ENCODE measurements at places on chromosomes 16 and 17.

GRCh38 chr17:57107498-57108101, 22.6 kb downstream of the AKAP1 start:
- no peak for DNase-seq

DNA sequence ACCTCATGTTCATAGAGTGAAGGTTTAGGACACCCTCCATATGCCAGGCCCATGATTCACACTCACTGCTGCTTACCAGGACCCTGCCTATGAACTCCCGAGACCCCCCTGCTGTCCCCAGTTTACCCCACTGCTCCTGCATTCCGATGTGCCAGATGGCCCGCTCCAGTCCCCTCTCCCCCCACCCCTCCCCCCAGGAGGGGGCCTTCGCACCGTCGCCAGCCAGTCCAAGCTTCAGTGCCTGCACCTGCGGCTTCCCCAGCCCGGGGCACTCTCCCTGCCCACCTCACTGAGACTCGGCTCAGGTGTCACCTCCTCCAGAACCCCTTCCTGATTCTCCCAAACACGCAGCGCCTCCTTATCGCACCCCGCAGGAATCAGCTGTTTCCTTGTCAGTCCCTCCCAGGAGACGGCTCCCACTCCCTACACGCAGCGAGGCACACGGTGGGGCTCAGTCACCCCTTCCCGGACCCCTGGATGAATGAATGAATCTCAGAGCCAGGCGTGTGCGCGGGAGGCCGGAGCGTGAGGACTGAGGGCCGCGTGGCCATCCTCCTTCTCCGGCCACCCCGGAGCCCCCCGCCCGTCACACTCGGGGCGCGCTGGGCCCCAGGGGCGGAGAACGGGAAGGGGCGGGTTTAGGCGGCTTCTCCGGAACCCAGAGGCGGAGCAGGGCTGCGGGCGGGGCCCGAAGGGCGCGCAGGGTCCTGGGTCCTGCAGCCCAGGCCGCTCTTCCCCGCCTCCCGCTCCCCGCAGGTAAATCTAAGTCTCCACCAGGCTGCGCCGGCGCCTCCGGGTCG, 1.6 kb downstream of the MYO1C start:
- DNase-seq: peak; percentile 44

- DNase-seq: no peak
These were observed 93.8 kb downstream of the TNFRSF13B start for GRCh38 chr17:16878084-16878483.

GRCh38 chr17:14752011-14752410, 451.1 kb downstream of the HS3ST3B1 start:
- DNase-seq: no peak

DNA sequence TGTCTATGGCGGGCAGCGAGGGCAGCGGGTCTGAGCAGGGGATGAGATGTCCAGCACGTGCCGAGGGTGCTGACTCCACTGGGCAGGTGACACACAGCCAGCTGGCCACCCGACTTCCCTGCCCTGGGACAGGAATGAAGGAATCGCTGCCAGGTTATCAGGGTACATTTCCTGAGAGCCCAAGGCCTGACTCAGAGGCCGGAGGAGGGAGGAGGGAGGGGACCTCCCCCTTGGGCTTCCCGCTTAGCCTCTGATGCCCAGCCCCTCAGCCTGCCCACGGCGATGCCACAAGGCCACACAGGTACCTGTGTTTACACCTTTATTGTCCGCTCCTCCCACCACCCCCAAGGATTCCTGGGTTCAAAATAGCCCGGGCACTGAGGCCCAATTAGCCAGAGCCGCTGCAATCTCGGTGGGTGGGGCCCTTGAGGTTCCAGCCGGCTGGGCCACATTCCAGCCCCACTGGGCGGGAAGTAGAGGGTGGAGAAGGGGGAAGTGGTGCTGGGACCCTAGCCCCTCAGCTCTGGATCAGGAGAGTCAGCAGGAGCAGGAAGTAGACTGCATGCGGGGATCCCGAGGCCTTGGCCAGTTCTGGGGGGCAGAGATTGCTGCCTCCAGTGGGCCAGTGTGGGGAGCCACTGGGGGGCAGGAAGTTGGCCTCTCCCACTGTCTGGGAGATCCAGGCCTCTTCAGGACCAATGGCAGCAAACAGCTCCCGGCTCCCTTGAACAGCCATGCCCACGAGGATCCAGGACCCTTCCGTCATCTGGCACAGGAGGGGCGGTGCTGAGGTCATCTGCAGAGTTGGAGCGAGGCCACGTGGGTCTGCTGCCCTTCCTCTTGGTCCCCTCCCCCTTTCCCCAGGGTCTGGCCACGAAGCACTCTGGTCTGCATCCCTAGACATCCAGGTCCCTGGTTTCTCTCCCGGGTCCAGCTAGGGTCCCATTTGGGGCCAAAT, 3.4 kb upstream of the PRSS8 start:
- DNase-seq: no peak

DNA sequence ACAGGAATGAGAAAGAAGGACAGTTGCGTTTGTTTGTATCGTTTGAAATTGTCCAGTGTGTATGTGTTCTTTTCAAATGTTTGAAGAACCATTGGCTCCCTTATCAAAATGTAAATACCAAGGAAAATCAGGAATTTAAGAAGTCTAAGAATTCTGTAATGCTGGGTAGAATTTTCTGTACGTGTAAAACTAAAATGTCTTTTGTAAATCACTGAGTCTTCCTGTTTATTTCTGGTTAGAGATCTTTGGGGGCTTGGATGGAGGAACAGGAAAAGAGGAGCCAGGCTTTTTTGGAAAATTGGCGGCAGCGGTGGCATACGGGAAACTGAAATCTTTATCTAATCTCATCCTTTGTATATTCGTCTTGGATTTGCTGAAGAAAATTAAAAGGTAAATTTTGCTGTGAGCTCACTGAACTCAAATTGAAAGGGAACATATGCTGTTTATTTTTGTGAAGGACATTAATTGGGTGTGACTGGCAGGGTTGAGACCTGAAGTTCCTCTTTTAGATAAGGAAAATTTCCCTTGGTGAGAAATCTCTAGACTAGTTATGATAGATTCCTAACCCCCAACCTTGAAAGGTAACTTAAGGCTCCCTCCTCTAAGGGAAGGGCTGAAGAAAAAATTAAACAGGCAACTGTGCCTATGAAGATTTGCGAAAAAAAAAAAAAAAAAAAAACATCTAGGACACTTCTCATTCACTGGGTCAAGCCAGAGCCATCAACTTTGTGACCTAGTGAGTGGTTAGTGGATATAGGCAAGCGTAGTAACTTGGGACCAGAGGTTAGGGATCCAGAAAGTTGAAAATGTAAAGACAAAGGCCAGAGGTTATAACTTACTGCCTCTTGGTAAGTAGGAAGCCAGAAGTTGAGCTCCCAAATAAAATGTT, 10.8 kb downstream of the TAT start:
- no peak for DNase-seq

GRCh38 chr16:70809392-70810060, 8.6 kb upstream of the VAC14 start:
- DNase-seq: no peak

DNA sequence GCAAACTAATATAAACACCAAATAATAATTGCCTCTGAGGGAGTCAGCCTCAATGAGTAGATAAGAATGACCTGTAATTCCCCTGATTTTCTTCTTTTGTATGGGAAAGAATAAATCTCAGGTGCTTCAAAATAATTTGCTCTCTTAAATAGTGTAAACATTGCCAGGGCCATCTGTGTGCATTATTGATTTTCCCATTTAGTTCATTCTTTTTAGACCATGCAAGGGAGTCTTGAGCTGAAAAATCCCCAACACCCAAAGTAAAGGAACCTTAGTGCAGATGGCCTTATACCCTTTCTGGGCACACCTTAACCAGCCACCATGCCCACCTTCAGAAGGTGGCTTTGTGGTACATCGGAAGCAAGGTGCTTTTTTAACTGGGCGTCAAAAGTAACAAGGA, 267.2 kb downstream of the TMEM114 start:
- DNase-seq: no peak

GRCh38 chr16:20348365-20349185, 3.9 kb downstream of the UMOD start:
- no peak for DNase-seq

DNA sequence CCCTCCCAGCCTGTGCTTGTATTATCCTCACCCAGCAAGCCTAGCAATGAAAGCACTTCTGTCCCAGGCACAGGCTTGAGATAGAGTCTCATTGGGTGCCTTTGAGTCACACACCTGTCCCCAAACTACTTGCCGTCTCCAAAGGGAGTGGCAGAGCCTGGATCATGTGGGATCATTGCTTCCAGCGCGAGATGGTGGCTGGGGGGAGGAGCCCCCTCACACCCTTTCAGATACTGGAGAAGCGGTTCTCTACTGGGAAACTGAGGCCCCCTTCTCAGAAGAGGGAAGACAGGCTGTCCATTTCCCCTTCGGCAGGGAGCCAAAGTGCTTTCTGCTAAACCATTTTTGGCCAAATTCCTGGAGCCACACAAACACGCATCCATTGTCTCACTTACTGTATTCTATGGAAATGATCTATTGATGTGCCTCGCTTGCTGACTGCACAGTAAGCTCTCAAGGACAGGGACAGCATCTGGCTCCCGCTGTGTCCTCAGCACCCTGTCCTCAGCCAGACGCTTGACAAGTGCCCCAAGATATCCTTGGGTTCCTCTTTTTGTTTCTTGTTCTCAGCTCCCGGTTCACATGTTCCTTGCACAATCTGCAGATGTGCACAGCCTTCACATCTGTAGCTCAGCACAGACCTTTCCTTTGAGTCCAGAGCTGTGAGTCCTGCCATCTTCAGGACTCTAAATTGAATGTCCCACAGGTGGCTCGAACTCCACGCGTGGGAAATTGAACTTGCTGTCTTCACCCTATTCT, 26.0 kb upstream of the DLX3 start:
- no peak for DNase-seq

- DNase-seq: no peak
These were observed 80.8 kb upstream of the NOL11 start for GRCh38 chr17:67636834-67637520.

DNA sequence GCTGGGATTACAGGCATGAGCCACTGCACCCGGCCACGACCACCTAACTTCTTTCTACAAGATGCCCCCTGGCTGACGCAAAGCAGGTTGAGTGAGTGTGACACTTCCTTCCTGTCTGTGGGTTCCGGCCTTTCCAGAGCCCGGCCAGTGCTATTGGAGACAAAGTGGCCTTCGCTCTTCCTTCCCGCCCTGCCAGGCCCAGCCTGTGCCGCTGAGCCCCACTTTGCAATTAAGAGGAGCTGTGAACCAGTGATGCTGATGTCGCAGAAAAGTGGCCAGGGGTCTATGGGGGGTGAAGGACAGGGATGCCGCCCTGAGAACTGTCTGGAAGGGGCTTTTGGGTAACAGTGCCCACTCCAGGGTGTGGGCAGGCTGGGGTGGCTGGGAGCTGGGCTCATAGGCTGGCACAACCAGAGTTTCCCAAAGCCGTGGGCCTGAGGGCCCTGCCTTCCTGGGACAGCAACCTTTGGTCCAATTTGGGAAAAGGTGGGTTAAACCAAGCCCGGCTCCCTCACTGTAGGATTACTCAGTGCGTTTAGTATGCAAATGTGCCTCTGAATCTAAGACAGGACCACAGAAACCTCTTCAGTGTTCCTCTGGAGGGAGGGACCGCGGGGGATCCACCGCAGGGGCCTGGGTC, 174.9 kb downstream of the SEC14L1 start:
- no peak for DNase-seq

GRCh38 chr17:37695726-37696125, 49.1 kb downstream of the HNF1B start:
- no peak for DNase-seq

- no peak for DNase-seq
These were observed 48.8 kb downstream of the PITPNM3 start for GRCh38 chr17:6507535-6507934.

GRCh38 chr16:76676356-76676755, 399.2 kb downstream of the CNTNAP4 start:
- DNase-seq: no peak

DNA sequence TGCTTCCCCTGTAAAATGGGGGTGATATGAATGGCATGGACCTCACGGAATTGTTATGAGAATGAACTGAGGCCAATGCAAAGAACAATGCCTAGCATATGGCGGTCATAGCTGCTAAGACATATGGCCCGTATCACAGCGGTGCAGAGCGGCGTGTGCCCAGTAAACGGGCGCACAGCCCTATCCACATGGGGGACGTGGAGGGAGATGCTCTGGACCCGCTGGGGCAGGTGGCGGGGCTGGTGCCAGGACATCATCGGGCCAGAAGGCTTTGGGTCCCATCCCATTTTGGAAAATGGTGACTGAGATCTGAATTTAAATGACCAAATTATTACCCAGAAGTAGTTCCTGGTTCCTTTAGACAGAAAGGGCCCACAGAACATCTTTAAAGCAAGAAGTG, 18.5 kb upstream of the CPSF4L start:
- DNase-seq: no peak

GRCh38 chr17:56185491-56186221, 32.4 kb downstream of the ANKFN1 start:
- DNase-seq: no peak

DNA sequence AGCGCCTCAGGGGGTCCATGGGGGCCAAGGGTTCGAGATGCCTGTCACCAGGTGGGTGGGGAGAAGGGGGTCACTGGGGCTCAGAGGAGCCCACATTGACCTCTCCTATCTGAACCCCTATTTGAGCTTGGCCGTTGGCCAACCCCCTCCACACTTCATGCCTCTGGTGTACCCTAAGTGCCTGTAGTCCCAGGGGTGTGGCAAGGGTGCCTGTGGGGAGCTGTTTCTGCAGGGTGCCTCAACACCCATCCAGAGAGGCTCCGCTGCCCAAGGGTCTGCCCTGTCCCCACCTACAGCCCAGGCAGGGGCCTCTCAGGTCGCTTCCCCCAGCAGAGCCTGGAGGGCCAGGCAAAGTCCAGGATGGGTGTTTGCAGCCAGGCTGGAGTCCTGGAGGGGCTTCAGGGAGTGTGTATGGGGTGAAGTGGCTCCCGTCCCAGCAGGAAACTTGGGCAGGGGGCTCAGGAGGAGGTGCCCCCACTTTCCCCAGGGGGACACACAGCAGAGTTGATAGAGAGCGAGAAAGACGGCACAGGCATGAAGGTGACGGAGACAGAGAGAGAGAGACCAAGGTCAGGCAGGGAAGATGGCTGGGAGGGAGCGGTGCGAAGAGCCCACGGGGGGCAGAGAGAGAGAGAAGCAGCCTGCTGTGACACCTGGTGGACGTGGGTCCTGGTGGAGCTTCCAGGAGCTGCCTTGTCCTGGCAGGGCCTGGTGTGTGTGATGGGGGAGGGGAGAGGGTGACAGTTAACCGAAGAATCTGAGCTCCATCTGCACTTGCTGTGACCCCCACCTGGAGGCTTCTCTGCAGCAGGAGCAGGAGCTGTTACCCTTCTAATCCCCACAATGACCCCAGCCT, at the start of gene SEPTIN12:
Gene SEPTIN12, minus strand, starts transcription at position 719 of the 856 bp plus-strand sequence. Its CDS starts 700 bp downstream, at position 19.
- no peak for DNase-seq

GRCh38 chr16:82280867-82281266, 110.8 kb upstream of the MPHOSPH6 start:
- no peak for DNase-seq
